ENCODE measurements at places on chromosomes 7 and 10.

DNA sequence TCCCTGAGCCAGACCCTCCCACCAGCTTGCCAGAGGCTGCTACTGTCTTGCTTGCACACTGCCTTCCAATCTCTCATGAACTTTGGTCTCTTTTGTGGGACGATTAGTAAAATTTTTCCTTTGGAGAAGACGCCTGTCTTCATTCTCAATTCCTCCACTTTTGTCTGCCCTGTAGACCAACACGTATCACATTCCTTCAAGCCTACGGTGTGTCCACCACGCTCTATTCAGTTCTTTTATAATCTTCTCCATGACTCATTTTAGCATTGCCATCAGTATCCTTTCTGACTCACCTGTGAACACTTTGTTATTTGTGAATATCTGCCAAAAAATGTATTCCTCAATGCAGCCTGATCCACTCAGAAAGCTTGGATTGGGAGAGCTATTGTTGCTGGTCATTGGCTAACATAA lies 1.4 kb downstream of the GIMAP5 start:
- DNase-seq = no peak

DNA sequence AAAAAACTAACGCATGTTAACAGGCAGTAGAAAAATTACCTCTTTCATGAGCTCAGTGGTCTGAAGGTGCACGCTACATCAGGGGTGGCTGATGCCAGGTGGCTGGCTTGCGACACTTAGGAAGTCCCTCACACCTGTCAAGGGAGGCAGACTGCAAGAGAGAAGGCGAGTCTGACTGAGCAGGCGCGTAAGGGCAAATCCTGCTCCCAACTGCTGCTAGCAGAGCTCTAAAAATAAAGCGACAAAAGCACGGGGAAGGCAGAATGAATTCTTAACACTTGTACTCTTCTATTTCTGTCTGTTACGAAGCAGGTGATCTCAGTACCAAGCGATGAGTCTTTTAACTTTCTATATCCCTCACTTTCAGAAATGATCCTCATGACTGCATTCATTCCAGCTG lies 33.1 kb downstream of the CACNA2D1 start:
- no peak for DNase-seq

DNA sequence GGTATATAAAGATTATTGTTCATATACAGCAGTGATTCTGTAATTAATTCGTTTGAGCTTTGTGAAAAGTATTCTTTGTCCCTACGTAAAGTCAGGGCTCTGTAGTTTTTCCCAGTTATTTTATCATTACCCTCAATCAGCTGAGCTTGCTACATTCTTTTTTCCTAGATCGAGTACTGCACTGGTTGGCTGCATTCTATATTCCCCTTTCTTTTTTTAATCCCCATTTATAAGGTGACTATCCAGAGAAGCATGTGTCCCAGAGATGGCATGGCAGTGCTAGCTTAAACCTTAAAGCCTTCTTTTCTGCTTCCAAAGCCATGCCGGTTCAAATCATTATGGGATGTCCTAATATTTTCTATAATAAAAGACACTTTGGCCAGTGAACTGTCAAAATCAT lies 230.1 kb upstream of the CELF2 start:
- DNase-seq = no peak

- peak; percentile 47 for DNase-seq
Measured at GRCh38 chr10:101974091-101974971, 81.6 kb downstream of the ARMH3 start.

DNA sequence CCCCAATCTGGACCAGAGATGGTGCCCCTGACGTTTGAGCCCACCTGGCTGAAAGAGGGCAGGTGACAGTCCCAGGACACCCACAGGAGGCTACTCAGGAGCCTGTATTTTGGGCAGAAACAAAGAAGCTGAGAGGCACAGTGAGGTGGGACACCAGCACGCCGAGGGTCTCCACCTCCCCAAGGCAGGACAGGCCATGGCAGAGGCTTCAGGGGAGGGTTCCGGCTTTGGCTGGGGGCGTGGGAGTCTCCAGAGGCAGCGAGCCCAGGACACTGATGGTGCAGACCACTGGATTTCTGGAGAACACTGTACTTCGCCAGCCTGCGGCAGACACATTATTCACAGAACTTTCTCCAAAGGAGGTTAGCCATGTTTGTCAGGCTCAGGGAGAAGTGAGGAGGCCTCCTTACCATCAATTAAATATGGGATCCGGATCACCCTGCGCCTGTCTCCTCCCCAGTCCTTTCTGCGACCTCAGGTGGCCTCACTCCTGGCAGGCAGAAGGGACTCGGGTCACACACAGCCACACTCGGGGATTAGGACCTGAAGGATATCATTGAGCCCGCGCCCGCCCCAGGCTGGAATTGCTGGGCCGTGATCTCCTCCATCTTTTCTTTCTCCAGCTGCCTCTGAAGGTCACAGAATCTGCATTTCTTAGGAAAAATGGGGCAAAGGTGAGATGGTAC lies 98.3 kb downstream of the MKI67 start:
- no peak for DNase-seq

GRCh38 chr7:147478796-147479195 lies 1111.8 kb upstream of the C7orf33 start:
- no peak for DNase-seq

DNA sequence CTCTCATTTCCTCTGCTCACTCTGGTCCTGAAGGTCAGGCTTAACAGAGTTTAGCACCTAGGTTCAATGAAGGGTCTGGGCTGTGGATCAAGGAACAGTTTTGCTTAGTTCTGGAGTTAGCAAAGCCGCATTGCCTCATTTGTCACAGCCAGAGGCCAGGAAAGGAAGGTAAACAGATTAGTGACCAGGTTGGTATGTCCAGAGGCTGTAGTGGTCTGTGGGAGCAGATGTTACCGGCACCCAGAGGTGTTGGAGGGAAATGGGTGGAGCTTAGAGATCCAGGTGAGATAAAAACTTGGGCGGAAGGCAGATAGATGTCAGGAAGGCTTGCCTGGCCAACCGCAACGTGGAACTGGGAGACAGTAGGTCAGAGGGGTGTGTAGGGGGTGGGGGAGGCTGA lies 36.6 kb upstream of the ZMIZ2 start:
- no peak for DNase-seq

DNA sequence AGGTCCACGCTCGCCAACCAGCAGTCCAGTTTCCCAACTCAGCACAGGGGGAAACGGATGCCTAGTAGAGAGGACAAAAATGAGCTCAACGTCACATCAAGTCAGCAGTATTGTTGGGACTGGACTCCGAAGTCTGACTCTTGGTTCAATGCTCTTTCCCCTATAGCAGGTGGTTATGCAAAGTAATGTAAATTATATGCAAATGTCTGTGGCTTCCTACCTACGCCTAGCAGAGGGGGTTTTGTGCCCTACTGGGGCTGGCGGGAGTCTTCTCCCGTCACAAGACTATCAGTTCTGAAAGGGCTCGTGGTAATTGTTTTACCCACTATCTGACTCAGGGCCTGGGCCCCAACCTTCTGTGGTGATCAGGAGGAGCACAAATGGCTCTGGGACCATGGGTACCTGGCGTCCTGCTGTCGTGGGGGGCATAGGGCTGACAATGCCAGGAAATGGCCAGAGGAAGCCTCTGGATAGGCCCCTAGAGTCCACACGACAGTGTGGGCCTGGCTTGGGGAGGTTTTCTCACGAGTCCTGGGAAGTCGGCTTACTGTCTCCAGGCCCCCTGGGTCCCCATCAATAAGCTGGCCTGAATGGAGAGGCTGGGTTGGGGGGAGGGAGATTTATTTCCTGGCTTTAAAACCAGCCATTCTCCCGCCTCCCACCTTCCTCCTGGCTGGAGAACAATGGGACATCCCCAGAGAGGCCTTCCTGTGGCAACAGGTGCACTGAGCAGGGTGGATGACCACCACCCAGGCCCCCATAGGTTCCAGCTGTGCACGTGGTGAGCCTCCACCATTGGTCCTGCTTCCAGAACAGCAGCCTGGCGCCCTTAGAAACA lies 41.8 kb downstream of the UNC5B start:
- DNase-seq = no peak

GRCh38 chr10:120982507-120982906 lies 131.3 kb downstream of the WDR11 start:
- DNase-seq = no peak

DNA sequence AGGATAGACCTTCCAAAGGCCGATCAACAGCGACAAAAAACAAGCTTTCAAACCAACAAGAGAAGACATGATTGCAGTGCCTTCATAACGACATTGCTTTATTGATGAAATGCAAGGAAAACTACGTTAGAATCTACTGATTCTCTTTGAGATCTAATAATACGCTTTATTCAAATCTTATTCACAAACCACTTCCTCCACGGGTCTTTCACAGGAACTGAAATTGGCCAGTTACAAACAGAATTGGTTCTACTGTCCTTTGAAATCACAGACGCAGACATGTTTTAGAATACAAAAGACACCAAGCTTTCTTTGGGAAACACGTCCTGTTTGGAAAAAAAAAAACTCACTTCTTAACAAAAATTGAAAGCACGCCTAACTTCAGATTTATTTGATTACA lies 74.7 kb upstream of the SEPHS1 start:
- no peak for DNase-seq

GRCh38 chr10:11170993-11171851 lies 153.6 kb downstream of the CELF2 start:
- DNase-seq = no peak

- DNase-seq = no peak
Measured at GRCh38 chr10:132175907-132176581, 10.7 kb upstream of the DPYSL4 start.

DNA sequence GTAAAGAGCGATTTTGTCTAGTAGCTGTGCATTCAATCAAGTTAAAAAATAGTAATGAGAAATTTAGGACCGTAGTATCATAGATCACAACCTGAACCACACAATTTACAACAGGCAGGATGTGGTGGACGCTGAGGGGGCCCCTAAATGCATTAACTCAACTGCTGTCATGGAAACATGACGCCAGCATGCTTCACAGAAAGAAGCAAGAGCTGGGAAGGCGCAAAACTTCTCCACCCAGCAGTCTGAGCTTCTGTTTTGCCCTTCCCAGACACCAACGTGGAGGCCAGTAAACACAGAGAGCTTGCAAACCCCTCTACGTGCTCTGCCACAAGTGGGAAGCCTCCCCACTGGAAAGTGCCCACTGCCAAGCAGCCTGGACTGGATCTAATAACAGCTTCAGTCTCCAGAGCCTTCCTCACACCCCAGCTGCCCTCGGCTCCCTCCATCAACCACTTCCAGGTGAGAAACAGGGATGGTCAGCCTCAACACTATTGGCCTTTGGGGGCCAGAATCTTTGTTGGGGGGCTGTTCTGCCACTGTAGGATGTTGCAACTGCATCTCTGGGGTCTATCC lies 151.8 kb downstream of the SFMBT2 start:
- DNase-seq = no peak

GRCh38 chr7:133618970-133619369 lies 366.1 kb downstream of the EXOC4 start:
- DNase-seq = no peak

GRCh38 chr10:125118011-125118611 lies 42.3 kb downstream of the CTBP2 start:
- peak; percentile 89 for DNase-seq

GRCh38 chr10:78968943-78969342 lies 99.8 kb upstream of the ZMIZ1 start:
- DNase-seq = no peak

GRCh38 chr10:16891375-16892313 lies 74.4 kb upstream of the RSU1 start:
- peak; percentile 89 for DNase-seq

GRCh38 chr10:7189909-7190308 lies 220.9 kb downstream of the SFMBT2 start:
- no peak for DNase-seq

GRCh38 chr7:131919920-131920709 lies 363.7 kb upstream of the PODXL start:
- DNase-seq = no peak

DNA sequence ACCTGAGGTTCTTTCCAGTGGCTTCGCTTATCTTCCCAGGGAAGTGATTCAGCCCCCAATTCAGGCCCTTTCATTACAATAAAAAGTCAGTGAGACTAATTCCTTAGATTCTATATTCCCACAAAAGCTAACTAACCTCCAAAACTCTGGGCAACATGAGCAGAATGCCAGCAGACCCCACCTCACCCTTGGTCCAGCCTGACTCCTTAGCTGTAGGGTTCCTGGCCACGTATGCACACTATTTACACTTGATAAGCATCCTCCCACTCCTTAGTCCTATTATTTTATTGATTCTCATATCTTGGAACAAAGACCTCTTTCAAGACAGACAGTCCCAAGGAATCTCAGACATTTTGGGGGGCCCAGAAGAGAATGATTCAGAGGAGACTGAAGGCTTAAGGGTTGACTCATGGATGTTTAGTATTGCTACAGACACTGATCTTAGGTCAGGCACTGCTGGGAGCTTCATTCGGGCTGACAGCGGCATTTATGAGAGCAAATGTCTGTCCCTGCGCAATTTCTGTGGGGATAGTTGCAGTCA lies 162.6 kb upstream of the GDF10 start:
- peak; percentile 90 for DNase-seq

DNA sequence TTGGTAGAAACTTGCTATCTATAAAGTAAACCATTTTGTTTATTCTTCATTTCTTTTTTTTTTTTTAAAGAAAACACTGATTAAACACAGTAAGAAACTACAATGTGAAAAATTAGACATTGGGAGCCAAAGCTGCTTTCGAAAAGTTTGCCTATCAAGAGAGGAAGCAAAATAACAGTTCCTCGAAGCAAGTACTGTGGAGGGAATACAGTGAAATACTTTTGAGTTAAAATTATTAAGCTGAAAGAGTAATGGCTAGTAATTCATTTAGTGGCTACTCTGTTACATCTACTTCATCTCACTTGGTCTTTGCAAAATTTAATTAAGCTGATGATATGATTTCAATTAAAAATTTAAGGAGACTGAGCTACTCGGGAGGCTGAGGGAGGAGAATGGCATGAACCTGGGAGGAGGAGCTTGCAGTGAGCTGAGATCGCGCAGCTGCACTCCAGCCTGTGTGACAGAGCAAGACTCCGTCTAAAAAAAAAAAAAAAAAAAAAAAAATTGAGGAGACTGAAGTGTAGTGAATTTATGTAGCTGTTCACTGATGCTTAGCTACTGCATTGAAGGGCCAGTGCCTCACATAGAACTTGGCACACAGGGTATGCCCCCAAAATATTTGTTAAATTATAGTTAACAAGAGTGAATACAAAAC lies 982.1 kb upstream of the MBL2 start:
- no peak for DNase-seq

DNA sequence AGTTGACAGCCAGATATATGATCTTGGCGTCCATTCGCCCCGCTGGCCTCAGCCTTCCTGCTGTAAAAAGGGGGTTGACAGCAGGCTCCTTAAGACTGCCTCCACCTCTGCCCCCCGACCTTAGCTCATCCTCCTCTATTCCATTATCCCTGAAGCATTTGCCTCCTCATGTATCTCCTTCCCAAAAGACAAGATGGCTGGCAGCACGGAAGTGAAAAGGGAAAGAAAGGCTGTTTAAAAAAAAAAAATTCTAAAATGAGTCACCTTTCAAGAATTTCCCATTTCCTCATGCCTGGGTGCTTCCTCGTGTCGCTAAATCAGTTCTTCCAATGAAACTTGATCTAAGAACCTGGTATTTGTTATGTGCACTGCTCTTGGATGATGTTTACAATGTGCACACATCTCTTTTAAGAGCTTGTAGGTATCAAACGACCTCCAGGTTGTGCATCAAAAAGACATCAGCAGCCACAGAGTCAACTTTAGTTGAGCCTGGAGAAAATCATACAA lies 1.7 kb downstream of the SCRN1 start:
- peak; percentile 84 for DNase-seq

Measured in fibroblast of skin of scalp (primary cell).